ENCODE measurements at places on chromosomes 2 and 18.

DNA sequence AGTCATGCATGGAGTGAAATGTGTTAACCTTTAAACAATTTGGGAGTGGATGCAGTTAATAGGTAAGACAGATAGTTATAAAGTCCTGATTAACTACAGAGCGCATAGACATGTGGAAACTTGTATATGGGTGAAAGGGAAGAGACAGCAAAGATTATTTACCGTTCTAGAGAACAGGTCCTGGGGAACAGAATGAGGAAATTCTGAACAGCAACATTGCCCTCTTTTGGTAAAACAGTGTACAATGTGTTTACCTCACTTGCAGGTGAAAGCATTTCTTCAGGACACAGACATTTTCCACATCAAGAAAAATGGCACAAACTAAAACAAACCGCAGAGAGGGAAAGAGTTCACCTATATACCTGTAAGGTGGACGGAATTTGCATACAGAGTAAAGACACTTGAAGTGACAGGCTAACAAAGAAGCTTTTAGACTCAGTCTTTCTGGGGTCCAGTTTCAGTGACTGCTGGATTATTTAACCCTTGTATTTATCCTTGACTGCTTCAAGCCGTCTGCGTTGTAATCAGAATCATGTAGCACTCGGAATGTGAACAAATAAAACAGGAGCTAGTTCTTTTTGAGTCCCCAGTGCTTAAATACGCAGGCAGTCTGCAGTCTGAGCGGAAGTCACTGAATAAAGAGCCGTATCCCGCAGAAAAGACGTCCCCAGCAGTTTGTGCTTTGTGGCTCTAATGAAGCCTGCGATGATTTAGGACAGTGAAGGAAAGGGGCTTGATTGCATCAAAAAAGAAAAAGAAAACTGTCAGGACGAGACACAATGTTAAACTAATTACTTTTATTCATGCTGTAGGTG lies 364.8 kb upstream of the GALNT5 start:
- no peak for DNase-seq

DNA sequence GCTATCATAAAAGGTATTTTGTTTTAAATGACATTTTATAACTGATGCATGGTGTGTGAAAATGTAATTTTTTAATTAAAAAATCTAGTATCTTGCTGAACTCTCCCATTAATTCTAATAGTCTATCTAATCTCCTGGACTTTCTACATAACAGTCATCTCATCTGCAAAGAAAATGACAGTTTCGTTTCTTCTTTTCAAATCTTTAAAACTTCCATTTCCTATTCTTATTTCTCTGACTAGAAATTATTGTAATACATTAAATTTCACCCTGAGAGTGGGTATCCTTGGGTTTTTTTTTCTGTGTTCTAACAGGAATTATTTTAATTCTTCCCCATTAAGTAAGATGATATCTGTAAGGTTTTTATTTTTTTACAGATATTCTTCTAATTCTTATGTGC lies 120.1 kb downstream of the KCNF1 start:
- DNase-seq, result no peak

DNA sequence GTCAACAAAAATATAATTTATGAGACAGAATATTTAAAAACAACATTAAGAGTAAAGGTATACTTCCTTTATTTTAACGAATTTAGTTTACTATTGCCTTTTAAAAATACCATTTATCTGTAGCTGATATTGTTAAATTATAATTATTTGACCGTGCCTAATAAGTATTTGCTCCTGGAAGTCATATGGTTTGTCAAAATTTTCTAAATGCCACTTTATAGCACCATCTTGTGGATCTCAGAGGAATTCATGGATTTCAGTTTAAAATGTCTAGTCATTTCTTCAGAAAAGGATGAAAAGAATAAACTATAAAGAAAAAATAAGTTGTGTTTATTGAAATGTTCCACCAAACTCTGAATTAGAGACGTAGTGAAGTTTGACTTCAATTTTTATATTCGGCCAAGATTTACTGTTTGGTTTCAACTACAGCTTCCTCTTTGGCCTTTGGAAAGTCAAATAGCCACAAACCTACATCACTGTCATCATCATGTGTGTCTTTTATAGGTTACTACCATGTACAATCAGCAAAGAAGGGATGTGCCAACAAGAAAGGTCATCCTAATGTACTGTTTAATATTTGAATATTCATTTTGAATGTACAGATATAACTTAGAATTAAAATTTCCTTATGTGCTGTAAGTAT lies 10.3 kb upstream of the FTCDNL1 start:
- DNase-seq, result no peak

DNA sequence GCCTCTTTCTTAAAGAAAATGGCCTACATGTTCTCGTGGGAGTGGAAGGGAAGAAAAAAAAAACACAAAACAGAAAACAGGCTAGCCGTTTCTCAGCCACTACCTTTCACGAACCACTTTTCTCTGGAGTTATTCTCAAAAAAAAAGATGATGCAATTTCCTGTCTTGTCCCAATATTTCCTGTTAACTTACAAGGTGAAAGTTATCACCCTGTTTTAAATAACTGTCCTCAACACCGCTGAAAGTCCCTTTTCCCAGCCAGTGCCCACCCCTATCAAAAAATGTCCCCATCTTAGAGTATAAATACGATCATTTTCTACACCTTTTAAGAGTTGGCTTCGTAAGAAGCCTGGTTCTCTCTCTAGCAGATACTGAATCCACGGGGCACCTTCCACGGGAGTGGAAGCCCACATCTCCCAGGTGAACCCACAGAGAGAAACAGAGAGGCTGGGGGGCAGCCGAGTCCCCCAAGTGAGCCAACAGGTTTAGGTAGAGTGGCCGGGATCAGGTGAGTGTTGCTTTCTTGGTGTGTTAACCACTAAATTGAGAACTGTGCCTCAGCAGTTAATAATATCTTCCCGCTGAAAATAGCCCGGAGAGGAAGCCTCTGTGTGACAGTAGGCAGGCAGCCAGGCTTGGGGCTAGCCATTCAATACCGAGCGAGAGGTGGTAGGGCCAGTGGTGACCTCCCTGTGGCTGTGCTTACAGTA lies 15.9 kb downstream of the SMAD7 start:
- no peak for DNase-seq

DNA sequence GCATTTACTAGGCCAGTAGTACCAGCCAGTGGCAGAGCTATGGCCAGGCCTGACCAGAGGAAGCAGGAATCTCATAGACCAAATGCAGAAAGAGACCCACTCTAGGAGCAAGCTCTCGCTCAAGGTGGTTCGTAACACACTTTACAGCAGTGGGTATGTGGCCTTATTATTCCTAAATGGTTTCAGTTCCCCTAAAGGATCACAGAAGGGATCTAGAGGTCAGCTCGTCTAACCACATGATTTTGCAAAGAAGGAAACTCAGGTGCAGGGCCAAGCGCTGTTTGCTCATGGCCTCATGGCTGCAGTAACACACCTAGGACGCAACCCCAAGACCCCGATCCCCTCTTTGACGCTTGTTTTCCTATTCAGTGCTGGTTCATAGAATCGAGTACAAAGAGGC lies 65.5 kb upstream of the ATG16L1 start:
- no peak for DNase-seq

GRCh38 chr2:190256087-190256486 lies 63.5 kb downstream of the HIBCH start:
- DNase-seq, result no peak

GRCh38 chr2:50335852-50336251 lies 696.1 kb downstream of the NRXN1 start:
- DNase-seq, result no peak

- DNase-seq, result no peak
Measured at GRCh38 chr2:156021146-156022040, 311.1 kb downstream of the NR4A2 start.

DNA sequence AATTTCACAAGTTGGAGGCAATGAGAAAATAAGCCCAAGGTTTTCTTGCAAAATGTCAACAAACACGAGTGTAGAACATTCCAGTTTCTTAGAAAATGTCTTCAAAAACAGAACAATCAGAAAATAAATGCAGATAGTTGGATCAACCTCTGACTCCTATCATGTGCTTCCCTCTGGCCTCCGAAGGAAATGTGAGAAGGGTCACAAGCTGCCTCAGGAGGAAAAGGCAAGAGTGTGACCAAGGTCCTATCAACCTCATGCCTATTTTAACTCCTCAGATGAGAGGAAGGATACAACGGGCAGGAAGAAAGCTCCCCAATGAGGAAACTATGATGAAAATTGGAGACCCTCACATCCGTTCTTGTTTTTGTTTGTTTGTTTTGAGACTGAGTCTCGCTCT lies 7.9 kb downstream of the SCYGR5 start:
- no peak for DNase-seq

- DNase-seq, result no peak
Measured at GRCh38 chr18:9210966-9211365, 74.4 kb downstream of the ANKRD12 start.

- no peak for DNase-seq
Measured at GRCh38 chr18:77129150-77129551, 3.4 kb downstream of the MBP start.

DNA sequence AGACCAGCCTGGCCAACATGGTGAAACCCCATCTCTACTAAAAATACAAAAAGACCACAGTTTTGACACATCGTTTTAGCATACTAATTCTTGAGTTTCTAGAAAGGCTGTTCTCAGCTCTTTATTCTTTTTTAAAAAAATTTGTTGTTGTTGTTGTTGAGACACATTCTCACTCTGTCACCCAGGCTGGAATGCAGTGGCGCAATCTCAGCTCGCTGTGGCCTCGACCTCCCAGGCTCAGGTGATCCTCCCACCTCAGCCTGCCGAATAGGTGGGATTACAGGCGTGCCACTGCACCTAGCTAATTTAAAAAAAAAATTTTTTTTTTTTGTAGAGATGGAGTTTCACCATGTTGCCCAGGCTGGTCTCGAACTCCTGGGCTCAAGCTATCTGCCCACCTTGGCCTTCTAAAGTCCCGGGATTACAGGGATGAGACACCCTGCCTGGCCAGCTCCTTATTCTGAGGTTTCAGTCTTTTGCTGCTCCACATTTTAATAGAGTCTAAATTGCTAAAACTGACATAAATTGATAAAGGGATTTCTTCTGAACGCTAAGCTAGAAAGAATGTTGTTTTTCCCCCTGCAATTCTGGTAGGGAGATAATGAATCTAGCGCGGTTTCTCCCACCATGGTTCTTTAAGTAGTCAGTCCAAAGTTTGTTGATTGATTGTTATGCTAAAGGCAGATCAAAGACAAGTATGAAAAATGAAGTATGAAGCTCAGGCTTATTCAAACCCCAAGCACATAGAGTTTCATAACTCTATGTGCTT lies 32.6 kb upstream of the CABLES1 start:
- no peak for DNase-seq

- DNase-seq, result no peak
Measured at GRCh38 chr18:23524213-23524707, 20.9 kb downstream of the RMC1 start.

DNA sequence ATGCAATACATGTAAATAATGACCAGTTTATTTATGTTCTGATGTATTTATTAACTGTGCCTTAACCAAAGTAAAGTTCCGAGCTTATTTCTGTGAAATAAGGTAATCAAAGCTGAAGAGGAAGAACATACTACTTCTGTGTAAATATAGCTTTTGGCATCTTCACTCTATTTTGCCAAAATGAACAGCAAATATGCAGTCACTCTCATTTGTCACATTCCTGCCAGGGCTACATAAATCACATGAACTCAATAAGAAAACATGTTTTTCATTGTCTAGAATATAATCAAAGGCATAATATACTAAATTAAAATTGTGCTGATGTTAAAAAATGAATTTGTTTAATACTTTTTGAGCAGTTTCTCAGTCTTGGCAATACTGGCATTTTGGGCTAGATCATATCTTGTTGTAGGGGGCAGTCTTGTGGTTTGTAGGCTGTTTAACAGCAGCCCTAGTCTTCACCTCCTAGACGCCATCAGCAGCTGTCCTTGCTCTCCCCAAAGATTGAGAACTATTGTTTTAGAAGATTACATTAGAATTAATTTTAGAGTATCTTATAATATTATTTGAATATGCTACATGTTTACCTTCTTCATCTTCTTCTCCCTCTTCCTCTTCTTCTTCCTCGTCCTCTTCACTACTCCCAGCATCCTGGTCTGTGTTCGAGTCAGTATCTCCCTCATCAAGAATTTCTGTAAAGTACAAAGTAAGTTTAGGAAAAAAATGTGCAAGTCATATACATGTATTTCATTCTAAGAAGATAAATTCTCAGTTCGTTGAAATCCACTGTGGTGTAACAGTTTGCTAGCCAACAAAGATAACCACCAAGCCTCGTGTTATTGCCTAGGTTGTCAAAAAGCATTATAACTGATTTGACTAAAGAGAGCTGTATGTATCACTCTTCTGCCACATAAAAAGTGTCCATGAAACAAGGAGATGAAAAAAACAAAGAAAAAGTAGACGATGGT lies 41.5 kb downstream of the CWC22 start:
- no peak for DNase-seq

- peak; percentile 72 for DNase-seq
Measured at GRCh38 chr18:74040459-74041332, 106.9 kb downstream of the FBXO15 start.

- no peak for DNase-seq
Measured at GRCh38 chr2:75705921-75706320, 4.8 kb downstream of the GCFC2 start.

DNA sequence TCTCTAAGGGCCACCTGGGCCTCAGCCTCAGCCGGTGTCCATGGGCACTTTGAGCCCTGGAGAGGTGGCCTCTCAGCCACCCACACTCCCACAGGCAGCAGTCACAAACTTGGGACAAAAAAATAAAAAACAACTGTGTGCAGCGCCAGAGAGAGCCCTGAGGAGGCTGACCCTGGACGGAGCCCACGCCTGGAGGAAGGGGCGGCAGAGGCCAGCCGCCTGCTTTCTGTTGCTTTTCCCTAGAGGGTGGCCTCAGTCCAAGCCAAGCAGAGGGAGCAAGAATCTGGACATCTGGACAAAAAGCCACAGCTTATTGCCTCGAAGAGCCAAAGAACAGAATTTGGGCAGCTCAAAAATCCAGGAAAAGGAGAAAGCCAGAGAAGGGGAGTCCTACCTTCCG lies 43.3 kb upstream of the LDLRAD4 start:
- DNase-seq, result no peak

DNA sequence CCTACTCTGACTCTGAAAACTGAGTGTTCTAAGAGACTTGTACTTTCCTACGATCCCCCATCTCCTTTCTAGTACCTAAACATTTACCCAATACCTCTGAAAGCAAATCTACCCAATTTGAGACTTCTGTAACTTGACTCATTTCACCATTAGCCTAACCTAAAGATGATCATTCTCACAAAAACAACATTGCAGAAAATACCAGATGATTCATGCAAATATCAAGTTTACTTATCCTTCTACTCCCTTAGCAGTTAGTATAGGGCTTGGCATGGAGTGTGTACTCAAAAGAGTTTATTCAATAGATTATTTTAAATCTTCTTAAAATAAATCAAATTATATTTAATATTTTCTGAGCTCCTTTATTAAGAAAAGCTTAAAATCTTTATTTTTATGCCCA lies 89.6 kb downstream of the NR4A2 start:
- no peak for DNase-seq

DNA sequence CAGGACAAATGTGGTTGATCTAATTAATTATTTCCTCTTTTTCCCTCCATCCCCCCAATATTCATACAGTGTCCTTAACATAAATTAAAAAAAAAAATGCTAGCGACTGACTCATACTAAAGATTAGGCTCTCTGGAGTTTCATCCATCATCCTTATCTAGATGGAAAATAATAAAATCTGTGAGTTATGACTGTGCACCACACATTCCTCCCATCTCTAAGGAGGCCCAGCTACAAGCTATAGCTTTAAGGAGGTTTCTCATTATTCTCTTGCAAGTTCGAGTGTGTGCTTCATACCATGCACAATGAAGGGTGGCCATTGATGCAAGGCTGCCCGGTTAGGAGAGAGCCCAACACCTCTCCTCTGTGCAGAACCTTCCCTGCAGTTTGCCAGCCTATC lies 77.3 kb downstream of the XDH start:
- no peak for DNase-seq

Data from stimulated activated CD4-positive, alpha-beta T cell treated with anti-CD3 and anti-CD28 coated beads, Interleukin-4, amount 100 ng/mL, for 24 hours (primary cell).